ENCODE measurements at places on chromosomes 16 and 17. TPM values are rescaled to one million over a fixed set of nuclear protein-coding genes. Genes with fewer than 3 reads are reported as not detected.

Gene MYO15A
- 1.3 TPM for total RNA-seq

Gene APOBR
- total RNA-seq: 3.1 TPM

Gene TOX3
- not detected for total RNA-seq

GRCh38 chr16:89115216-89115861, 21.7 kb downstream of the ACSF3 start:
- peak; percentile 91 for DNase-seq

DNA sequence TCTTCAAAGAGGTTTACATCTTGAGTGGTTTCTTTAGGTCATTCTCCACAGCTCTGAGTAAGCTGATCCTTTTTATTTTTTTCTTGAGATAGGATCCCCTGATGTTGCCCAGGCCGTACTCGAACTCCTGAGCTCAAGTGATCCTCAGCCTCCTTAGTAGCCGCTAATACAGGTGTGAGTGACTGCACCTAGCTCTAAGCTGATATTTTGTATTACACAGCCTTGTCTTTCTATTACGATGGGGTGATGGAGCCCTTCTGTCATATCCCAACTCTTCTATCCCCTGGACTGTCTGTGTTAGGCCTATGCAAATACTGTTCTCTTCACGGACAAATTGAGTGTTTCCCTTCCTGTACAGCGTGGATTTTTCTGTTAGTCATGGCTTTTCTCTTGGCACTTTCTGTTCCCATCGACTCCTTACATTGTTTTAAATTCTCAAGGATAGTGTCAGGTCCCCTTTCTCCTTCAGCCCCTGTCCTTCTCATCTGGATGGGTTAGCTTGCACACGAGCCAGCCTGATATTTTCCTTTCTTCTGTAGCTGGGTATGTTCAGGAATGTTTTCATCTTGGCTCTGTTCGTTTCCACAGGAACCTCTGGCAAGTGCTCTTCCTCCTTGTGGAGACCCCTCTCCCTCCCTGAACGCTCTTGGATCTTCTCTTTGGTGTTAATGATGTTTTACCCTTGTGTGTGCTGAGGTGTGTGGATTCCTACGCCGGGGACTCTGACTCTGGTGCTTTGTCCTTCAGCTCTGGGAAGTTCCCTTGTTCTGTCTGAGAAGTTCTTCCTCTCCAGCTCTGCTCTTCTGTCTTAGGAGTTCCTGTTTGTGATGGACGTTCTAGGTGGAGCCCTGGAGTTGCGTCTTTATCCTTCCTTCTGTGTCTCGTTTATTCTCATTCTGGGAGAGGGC, 2.3 kb downstream of the BANP start:
- DNase-seq: no peak

Data from activated CD4-positive, alpha-beta memory T cell treated with anti-CD3 and anti-CD28 coated beads for 36 hours (primary cell).